Activated naive CD8-positive, alpha-beta T cell treated with anti-CD3 and anti-CD28 coated beads, Interleukin-2, amount 50 U/mL, for 24 hours (primary cell): ENCODE measurements at places on chromosomes 13 and 19.

DNA sequence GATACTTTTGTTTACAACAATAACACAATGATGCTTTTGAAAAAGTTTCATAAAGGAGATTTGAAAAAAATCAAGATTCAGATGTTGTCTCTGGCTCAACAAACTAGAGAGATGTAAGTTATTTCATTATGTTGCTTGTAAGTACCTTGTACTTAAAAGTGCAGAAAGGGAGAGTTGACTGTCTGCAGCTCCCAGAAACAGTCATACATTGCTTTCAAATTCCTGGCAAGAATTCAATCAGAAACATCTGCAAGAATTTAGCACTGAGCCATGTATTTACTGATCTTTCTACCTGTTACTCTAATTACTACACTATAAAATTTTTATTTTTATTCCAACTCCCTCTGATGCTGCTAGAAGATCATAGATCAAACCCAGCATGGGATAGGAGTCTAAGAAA is 1261.3 kb upstream of the SPRY2 start:
- DNase-seq, result no peak

GRCh38 chr19:10079031-10079453 is 7.1 kb upstream of the SHFL start:
- DNase-seq, result no peak

GRCh38 chr19:49145573-49146407 is 9.4 kb downstream of the HRC start:
- peak; percentile 88 for DNase-seq

GRCh38 chr19:18603255-18603957 is 3.2 kb downstream of the CRLF1 start:
- DNase-seq, result no peak

GRCh38 chr13:22789027-22789593 is 391.7 kb upstream of the SGCG start:
- DNase-seq, result no peak
